NCI-H1092 (cell line): ENCODE measurements at places on chromosomes 4 and X.

- peak; percentile 65 for DNase-seq
Observed at GRCh38 chrX:24395775-24396174, 35.3 kb downstream of the SUPT20HL1 start.

DNA sequence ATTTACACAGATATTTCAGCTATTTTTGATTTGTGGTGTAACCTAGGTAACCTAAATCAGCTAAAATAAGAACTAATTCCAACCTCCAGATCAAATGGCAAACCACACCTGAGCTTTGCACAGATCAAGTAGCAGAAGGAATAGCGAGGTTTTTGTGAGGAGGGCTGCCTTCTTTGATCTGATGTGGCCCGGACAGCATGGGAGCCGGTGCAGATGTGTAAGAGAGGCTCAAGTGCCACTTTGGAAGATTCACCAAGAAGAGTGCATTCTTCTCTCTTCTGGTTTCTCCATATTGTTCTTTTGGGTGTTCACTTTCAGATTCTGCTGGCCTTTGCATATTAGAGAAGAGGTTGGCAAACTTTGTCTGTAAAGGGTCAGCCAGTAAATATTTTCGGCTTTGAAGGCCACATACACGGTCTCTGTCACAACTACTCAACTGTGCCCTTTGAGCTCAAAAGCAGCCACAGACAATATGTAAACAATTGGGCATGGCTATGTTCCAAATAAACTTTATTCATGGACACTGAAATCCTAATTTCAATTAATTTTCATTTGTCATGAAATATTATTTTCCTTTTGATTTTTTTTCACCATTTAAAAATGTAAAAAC lies 78.9 kb upstream of the FAM9C start:
- no peak for DNase-seq

GRCh38 chr4:6516762-6517161 lies 44.3 kb upstream of the PPP2R2C start:
- no peak for DNase-seq

- no peak for DNase-seq
Observed at GRCh38 chrX:41917517-41917916, 5.8 kb downstream of the CASK start.

DNA sequence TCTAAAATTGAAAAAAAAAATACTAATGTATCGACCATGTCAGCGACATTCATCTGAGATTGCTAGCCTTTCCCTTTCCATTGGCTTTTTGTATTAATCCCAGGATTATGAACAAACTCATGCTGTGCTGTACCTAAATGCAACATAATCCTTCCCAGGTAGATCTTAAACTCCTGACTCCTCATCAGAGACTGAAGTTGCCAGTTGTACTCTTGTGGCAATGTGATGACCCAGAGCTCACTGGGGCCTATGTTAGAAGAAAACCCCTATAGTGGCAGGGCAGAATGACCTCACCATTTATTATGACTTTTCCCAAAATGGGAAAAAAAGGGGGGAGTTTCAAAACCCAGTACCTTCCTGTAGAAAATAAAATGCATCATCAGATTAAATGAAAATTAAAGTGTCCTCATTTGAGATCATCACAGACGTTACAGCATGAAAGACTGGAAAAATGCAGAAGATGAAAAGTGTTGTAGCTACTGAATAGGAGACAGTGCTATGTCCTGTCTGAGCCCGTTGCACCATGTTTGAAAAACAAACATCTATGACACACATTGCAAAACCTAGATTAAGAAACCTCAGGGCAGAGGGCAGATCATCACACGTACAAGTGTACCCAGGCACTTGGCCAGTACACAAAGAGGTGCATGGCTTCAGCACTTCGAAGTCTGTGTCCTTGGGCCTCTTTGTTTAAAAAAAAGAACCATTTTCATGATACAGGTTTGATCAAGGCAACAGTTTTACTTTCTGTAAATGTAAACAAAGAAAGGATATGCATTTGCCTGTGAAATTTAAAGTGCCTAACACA lies 6.8 kb upstream of the ACSL4 start:
- no peak for DNase-seq

DNA sequence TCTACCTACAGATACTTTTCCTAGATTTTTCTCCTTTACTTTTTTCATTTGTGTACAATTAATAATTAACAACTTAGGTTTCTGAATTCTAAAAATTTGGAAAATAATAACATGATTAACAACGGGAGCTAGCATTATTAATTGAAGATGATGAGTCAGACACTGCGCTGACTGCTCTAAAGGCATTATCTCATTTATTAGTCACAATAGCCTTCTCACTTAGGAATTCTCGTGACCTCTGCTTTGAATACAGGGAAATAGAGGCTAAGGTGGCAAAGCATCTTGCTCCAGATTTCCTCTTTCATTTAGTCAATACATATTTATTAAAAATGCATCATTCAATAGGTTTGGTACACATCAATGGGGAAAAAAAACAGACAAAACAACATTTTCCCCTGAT lies 441.3 kb downstream of the PCDH18 start:
- DNase-seq: no peak

DNA sequence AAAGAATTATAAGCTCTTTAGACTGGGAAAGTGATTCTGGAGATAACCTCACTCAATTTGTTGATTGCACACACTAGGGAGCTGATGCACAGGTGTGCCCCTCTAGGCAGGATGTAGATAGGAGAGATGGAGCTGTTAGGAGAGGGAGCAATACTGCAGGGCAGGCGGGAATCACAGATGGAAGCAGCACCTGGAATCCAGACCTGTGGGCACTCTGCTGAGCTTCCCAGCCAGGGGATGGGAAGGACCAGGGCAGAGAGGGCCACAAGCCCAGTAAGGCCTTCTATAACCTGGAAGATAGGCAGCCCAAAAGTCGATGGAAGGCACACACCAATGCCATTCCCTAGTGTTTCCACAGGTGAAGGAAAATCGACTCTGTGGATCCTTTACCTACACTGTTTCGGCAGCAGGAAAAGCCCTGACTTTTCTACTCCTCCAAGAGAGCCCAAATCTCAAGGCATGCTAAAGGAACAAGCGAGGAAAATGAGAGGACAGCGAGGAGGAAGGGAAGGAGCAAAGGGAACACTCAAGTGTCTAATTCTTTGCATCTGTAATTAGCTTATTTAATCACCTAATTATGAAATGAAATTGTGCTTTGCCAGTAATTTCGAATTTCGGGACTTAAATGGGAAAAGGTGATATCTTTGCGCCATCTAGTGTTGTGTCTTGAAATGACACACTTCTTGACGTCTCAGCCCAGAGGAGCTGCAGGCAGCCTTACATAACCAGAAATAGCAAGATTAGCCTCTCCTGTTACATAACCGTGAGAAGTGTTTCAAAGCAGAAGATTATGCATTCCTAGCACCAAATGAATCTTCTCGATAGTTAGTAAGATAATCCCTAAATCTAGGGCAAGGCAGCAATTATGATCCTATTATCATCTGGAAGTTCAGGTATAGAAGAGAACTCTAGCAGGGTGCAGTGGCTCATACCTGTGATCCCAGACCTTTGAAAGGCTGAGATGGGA lies 31.0 kb upstream of the TLR3 start:
- peak; percentile 52 for DNase-seq

DNA sequence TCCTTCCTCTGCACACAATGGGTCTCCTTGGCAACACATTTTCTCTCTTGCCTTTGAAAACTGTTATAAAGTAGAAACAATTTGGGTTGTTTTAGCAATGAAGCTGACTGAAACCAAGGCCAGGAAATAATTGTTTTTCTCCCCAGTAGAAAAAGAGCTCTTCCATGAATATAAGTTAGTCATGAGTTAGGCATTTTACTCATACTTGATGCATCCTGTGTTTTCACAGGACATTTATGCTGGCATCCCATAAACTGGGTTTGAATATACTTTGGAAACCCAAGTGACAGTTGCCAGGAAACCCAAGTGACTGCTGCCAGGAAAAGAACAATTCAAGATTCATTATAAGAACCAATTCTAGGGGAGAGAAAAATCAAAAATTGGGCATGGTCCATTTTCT lies 128.6 kb upstream of the NPY2R start:
- DNase-seq: no peak

DNA sequence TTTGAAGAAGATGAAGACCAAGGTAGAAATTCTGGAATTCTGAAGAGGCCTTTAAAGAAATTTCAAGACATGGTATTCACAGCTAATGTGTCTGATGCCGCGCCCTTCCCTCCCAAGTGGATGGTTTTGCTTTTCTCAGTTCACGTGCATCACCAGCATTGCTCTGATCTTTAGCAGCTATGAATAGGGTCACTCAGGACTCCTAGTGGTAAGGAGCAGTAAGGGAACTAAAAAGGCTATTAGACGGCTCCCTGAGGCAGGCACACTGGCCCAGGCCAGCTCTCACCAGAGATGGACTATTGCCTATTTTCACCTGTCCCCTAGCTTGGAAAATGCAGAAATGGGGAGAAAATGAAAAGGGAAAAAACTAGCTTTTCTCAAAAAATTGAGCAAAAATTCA lies 447.5 kb upstream of the RASGEF1B start:
- DNase-seq: no peak

- DNase-seq: no peak
Observed at GRCh38 chr4:140353786-140354185, 19.7 kb upstream of the SCOC start.

GRCh38 chr4:149120331-149121022 lies 678.3 kb upstream of the NR3C2 start:
- no peak for DNase-seq

DNA sequence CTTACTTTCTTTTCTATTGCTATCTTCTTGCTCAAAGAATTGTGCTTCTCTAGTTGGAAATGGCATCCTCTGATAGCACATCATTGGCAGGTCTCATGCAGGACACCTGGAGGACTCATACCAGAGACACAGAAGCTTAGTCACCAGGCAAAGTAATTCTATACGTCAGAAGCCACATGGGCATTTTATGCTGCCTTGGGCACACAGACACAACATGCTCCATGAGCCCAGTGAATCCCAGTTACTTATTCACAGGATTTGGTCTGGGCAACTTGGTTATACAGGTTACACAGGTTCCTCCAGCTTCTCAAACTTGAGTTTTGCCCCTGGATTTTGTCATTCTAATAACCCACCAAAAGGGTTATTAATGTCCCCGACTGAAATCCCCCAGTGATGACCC lies 7.1 kb downstream of the RASSF6 start:
- no peak for DNase-seq

- no peak for DNase-seq
Observed at GRCh38 chr4:79526641-79527565, 118.9 kb upstream of the GK2 start.

DNA sequence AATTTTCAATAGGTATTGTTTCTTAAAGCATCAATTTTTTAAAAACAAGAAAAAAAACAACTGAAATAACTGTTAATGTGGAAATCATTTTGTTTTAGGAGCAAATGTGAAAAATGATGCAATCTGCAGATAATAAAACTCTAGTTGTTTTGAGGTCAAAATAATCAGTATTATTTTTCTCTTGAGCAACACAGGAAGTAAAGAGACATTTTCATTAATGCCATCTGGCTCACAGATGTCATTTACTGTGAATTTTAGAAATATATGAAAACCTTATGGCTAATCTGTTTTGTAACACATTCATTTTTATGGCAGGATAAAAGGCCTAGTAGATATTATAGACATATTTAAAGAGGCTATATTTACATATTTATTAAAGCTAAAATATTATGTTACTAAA lies 141.6 kb downstream of the PCDH18 start:
- no peak for DNase-seq

DNA sequence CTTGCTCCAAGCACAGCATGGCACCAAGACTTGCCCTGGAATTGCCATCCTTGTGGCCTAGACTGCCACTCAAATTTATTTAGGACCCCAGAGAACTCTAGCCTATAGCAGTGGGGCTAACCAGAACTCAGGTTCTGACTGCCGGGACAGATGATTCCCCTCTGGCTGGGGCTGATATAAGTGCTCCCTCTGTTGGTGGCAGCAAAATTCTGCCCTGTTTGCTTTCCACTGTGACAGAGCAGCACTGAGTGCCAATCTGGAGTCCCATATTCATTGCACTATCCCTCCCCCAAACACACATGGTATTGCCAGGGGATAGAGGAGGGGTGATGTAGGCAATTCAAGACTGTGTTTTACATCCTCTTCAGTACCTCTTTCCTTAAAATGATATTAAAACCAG lies 1081.9 kb downstream of the FAT4 start:
- DNase-seq: no peak
